ENCODE measurements at places on chromosomes 16 and 17. TPM values are rescaled to one million over a fixed set of nuclear protein-coding genes. Genes with fewer than 3 reads are reported as not detected.

DNA sequence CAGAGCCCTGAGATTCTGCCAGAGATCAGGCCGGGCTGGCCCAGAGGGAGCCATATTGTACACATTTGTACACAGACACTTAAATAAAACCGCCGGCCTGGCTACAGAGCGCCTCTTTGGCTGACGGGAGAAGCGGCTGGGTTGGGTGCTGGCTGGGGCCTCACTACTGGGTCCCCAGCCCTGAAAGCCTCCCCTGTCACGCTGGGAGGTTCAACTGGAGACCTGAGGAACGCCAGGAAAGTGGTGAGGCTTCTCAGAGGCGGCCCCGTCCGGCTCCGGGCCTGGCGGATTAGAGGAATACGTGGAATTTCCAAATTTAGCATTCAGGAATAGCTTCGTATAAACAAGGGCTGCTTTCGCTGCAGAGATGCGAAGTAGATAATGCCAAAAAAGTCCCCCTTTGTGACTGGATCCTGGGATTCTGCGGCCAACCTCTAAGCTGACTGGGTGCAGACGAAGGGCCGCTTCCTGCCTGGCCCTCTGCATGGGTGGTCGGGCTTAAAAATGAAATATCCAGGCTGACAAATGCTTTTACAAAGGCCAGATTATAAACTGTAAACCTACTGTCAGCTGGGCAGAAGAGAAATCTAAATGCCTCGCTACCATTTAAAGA, 252.4 kb downstream of the IRF8 start:
- DNase-seq: no peak

DNA sequence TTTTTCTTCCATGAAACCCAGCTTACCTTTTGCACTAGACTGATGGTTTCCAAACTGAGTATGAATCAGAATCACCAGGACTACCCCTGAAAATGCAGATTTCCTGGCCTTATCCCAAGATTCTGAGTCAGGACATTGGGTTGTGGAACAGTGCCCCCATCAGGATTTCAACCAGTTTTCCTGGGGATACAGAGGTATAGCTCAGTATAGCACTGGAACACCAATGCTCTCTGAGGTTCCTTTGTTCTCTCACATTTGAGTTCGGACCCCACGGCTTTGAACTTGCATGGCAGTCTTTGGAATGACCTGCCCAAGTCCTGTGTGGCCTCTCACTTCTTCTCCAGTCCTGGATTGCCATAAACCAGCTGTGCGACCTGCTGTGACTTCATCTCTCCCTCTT, 12.8 kb upstream of the CCL8 start:
- DNase-seq: no peak

DNA sequence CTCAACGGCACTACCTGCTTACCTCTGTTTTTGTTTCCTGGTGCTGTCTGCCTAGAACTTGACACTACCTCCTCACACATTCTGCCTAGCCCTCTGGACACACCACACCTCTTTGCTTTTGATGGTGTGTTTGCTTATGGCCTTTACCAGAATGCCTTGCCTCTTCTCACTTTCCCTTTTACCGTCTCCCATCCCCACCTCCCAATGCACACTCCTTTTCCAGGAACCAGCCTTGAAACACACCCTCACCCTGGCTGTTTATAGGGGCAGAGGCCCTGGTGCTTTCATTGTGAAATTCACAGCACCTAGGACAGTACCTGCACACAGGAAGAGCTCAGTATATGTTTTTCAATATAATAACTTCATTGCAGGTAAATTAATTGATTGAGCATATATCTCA, 56.2 kb downstream of the MAP2K6 start:
- no peak for DNase-seq

CSH2 gene
- total RNA-seq: not detected

HP gene
- total RNA-seq: 21.2 TPM
